Skin of body (tissue), 3 donors: ENCODE measurements at places on chromosomes 3 and 15.

DNA sequence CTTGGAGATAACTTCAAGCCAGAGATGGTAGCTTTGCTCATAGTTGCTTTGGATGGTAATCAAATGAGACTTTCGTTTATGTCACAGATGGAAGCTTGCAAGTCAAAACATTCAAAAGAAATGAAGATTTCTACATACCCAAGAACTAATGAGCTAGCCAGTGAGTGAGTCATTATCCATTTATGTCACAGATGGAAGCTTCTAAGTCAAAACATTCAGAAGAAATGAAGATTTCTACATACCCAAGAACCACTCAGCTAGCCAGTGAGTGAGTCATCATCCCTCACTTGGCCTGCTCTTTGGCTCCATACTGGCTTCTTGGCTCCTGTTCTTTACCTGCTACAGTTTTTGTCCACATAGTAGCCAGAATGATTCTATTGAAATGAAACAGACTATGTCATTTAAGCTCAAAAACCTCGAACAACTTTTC lies 559.8 kb upstream of the CBLB start:
- DNase-seq, result peak; percentile 27

DNA sequence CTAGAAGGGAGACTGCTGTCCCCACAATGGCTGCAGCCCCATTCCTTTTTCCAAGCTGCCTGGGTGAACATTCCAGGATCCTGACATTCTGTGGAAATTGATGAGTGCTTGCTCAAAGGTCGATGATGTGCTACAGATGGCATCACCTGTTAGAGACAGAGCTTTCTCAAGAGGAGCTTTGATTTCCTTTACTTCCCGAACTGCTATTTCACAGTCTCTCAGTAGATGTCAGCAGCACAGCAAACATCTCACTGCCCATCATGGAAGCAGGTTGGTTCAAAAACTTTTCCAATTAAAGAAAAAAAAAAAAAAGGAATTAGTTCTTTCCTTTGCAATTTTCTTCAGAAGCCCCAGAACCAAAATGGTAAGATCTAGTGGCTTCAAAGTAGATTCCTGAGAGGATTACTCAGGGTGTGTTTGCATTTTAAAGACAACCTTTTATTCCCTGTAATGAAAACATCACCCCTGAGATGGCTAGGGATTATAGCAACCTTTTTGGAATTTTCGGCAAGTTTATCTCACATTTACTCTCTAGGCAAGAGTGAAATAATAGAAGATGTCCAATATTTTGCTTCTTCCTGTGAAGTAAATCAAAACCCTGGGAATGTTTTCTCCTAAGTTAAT lies 44.8 kb downstream of the POLR2M start:
- DNase-seq, result peak; percentile 49

DNA sequence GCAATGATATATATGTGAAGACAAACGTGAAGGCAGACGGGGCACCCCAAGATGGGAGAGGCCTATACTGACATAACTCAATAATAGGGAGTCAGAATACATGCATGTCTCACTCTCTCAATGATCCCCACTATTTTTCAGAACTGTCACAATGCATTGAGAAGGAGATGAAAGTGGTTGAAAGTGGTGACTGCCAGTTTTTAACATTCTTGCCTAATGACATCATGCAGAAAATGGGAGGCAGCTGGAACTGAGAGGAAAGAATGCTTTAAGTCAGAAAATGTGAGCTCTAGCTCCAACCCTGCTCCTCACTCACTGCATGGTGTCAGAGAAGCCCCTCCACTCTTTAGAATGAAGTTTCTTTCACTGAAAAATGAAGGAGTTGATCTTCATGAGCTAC lies 55.3 kb upstream of the P2RY1 start:
- peak; percentile 85 for DNase-seq

DNA sequence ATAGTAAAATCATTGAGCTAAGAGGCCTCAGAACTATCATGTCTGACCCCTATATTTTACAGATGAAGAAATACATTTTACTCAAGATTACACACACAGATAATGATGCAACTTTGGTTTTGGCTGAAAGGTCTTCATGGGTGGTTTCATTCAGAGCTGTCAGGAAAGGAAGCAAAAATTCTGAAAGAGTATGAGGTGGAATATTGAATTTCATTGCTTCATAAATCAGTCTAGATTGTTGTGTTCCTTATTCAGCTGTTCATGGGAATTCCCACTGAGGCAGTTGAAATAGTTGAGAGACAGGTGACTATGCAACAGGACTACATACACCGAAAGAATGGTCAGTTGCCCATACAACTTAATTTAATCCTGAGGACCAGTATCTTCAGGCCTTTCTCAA lies 39.4 kb downstream of the CD200 start:
- no peak for DNase-seq

DNA sequence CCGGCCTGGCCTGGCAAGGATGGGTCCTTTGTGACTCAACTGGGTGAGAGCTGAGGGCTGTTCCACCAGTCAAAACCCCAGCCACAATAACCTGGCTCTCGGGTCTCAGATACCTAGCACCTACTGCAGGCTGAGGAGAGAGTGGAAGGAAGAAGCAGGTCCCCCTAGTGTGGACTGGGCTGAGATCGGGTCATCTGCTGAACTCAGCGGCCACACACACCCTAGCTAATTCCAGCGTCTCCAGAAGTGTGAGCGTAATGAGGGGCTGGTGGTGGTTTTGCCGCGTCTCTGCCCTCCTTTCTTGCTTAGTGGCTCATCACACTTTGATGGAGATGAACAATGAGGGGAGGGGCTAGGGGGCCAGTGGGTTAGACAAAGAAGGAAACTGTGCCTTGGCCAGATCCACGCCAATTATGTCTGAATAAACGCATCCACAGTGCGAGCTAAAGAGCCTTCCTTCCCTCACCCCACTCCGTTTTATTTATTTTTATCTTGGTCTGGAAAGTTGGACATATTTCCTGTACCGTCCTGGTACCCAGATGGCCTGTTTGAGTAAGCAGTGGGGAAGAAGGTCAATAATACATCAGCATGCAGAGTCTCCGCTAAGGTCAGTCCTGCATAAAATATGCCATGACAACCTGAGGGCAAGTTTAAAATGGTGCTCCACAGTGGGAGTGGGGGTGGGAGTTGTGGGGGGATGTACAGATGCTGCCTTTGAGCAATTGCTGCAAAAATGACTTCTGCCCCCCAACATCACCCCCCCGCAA lies 370.0 kb downstream of the WDR72 start:
- no peak for DNase-seq

DNA sequence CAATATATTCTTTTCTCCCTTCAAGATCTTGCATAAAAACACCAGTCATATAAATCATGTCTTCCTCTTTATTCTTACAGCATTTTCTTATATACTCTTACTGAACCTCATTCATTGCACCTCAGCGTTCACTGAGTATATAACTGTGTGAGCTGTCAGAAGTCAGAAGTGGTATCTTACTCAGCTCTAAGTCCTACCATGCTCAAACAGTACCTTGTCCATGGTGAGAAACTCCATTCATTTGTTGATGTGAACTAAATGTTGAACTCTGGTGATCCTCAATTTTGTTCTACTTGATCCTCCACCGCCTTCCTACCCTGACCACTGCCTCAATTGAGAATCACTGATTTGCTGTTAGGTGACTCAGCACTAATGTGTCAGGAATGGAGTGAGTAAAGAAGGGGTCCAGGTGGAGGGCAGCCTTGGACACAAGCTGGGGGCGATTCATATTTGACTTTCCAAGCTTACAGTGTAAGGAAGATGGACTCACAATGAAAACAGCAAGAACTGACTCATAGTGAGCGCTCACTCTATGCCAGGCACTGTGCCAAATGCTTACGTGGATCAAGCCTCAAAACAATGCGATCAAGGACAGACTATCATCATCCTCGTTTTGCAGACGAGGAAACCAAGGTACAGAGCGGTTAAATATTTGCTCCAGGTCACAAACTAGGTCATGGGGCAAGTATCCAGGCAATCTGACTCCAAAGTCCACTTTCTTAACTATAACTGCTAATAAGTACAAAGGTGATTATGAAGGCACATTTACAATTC lies 13.5 kb upstream of the ZFYVE19 start:
- DNase-seq, result no peak

DNA sequence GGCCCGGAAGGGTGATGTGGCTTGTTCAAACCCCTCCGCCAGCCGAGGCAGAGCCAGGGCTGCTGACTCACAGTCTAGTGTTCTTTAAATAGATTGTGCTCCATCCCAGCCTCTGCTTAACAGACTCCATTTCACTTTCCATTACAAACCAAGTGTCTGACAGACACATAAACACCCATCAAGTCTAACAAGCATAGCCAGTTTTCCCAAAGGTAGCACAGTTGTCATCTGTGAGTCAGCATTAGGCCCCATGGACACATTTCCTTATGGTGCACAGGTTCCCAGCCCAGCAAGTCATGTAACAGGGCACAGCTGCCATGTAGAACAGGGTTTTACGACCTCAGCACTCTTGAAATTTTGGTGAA lies 109.9 kb upstream of the RAP2B start:
- DNase-seq, result no peak
